ENCODE measurements at places on chromosomes 13 and 19.

DNA sequence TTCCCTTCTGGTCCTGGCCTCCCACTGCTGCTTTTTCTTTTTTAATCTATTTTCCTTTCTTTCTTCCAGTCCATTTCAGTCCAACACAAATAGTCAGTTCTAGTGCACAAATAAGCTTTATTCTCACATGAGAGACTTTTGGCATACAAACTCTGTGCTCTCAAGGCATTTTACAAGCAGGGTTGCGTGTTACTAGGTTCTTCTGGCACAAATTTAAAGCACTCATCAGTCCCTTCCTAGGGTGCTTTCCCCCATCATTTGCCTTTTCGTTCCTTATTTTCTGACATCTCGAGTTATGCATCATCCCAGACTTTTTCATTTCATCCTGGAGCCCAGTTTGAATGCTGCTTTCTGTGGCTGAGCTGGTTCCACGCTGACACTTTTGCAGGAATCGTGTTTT lies 29.8 kb upstream of the IL17D start:
- DNase-seq: no peak

- no peak for DNase-seq
These were observed 43.7 kb downstream of the TSSK6 start for GRCh38 chr19:19471682-19472081.

DNA sequence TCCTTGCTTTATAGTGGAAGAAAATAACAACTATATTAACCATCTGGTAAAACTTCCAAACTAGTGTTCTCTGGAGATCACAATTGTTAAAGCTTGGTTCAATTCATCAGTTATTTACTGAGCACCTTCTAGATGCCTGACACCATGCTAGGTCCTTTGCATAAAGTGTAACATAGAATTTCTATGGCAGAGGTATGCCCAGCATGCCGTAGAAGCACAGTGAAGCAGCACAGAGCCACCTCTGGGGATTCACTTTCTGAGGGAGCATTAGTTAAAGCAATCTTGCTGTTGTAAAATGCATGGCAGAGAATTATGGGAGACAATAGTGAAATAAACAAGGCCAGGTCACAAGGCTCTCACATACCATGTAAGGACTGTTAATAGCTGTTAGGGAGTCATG lies 75.2 kb downstream of the LRRC63 start:
- no peak for DNase-seq

- DNase-seq: no peak
These were observed 134.3 kb downstream of the TRPC4 start for GRCh38 chr13:37735293-37735692.

DNA sequence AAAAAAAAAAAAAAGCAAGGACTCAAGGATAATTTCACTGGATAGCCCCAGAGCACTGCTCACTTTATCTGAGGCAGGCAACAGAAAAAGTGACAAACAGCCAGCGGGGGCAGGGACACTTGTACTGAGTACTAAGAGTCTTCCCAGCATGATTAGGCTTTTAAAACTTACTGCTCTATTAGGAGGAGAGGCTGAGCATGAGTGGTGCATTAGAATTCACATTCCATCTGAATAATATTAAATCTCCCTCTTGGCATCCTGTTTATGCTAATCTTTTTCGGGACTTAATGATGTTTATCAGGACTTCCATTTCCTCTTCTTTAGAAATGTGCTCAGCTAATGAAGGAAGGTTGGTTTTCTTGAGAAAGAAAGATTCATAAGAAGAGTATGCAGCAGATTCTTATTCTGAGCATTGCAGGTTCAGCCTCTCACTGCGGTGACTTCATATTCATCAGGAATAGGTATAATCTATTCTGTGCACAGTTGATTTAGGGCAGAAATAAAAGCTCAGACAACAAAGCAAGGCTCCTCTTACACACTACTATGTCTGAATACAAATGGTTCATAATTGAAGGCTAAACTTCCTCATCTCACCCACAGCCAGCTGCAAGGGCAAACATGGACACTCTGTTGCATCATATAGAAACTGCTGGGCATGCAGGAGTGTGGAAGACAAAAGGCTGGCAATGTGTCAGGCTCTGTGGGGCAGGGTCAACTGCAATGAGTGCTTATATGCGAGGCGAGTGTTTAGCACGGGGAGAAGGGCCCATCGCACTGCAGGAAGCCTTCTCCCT lies 107.0 kb downstream of the KL start:
- DNase-seq: no peak

GRCh38 chr19:14185158-14185557 lies 20.8 kb downstream of the ADGRL1 start:
- DNase-seq: no peak

GRCh38 chr19:16366433-16367260 lies 42.0 kb downstream of the KLF2 start:
- DNase-seq: no peak

DNA sequence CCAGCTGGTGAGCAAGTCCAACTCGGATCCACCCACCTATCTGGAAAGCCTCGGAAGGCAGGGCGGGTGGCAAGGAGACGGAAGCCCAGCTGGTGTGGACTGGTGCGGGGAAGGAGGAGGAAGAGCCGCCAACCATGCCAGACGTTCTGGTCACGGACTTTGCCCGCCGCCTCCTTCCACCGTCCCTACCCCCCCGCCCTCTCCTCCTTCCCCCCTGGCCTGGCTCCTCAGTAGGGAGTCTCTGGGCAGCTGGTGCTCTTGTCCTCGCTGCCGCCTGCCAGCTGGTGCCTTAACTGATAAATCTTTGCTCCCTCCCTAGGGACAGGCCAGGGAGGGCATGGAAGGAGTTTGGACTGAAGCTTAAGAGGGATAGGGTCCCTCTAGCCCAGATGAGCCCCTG lies 4.8 kb downstream of the SYNGR4 start:
- DNase-seq: no peak

DNA sequence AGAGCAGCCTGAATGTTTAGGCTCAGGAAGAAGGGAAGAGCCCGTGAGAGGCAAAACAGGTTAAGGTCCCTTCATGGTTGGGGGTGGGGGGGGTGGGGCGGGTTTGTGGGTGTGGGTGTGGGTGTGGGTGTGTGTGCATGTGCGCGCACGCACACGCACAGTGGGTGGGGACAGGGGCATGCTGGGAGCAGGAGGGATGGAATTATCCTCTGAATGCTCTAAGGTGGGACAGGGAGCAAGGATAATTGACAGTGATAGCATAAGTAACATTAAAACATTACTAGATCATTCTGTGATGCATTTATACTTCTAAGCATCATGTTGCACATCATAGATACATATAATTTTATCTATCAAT lies 64.7 kb downstream of the CCDC70 start:
- no peak for DNase-seq

- DNase-seq: no peak
These were observed 95.5 kb downstream of the ANKRD10 start for GRCh38 chr13:110819203-110820014.

- no peak for DNase-seq
These were observed 930.8 kb downstream of the SLITRK5 start for GRCh38 chr13:88601949-88602348.

GRCh38 chr19:47725759-47726401 lies 12.7 kb downstream of the EHD2 start:
- DNase-seq: no peak

DNA sequence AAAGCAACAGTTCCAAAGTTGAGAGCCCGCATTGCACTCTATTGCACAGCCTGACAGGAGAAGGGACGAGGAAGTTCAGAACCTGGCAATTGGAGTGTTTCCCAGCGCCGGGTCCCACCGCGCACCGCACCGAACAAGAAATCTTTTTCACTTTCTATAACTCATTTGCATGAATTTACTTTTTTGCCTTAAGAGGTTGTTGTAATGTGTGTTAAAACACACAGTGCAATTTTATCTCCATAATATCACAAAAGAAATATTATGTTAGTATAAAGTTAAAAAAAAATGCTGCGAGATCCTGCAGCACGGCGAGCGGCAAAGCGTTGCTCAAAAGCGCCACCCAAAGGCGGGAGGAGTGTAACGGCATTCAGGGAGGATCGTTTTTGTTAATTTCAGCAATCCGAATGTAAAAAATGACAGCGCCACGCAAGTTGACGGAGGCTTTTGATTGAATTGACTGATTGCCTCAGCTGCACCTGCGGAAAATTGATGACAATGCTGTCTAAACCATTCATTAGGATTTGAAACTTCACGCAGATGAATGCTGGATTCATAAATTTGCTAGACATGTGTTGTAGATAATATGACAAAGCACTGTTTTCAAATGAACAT lies 303.6 kb upstream of the ZNF507 start:
- DNase-seq: no peak

GRCh38 chr13:29722415-29722814 lies 126.9 kb upstream of the SLC7A1 start:
- no peak for DNase-seq

GRCh38 chr19:48398375-48399235 lies 5.1 kb downstream of the GRIN2D start:
- no peak for DNase-seq

GRCh38 chr13:58773280-58773859 lies 1141.8 kb downstream of the PCDH17 start:
- no peak for DNase-seq

DNA sequence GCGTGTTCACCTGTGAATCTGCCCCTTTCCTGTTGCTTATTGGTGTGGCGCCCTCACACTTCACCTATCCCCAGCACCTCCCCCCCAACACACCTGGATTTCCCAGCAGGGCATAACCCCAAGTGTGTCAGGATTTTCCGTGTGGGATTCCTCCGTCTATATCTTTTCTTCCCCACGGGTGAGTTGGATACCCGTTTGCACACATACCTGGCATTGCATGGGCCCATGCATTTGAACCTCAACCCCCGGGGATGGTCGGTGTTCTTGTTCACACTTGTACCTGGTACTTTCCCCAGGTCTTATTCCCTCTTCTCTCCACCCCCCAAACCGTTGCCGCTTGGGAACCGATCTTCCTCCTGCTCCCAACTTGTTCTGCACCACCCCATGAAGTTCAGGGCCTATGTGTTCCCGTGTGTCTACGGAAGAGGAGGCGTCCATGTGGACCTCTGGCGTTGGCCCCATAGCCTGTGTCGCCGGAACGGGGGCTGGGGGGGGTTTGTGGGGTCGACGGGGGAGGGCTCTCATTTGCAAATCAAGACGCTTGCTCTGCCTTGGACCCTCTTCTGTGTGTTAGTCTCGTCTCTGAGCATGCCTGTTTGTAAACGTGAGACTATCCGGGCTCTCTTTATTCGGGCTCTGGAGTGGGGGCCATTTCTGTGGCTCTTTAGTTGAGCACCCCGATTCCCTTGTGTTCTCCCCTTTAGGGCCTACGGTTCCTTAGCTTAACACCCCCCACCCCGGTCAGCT lies 1.7 kb downstream of the PRR12 start:
- no peak for DNase-seq

GRCh38 chr19:39479916-39480315 lies 722 bp upstream of the TIMM50 start:
- DNase-seq: no peak

- no peak for DNase-seq
These were observed 5.1 kb downstream of the RGCC start for GRCh38 chr13:41462427-41462826.

DNA sequence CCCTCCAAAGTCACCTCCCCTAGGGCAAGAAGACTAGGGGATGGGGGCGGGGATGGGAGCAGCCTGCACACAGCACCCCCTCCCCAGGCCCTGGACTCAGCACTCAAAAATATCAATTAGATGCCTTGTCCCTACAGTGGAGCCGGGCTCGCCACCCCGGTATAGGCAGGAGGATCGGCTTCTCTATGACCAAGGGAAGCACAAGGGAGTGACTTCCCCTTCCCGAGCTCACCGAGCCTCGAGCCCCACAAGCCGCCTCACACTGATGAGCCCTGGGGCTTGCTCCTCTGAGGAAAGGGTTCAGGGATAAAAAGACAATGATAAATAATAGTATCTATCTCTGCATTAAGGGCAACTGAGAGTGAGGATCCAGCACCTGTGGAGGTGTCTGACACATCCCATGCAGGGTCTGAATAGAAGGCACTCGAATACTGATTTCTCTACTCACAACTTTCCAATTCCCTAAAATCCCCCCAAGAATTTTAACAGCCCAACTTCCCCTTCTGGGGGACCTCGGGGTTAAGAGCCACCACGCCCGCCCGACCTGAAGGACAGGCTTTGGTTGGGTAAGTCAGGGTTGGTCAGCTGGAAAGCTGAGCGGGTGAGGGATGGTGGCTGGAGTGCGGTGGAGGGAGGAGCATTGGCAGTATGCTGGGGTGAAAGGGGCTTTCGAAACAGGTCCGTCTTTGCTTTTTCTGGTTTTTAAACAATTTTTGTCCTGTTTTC lies 51.3 kb downstream of the STK24 start:
- no peak for DNase-seq

DNA sequence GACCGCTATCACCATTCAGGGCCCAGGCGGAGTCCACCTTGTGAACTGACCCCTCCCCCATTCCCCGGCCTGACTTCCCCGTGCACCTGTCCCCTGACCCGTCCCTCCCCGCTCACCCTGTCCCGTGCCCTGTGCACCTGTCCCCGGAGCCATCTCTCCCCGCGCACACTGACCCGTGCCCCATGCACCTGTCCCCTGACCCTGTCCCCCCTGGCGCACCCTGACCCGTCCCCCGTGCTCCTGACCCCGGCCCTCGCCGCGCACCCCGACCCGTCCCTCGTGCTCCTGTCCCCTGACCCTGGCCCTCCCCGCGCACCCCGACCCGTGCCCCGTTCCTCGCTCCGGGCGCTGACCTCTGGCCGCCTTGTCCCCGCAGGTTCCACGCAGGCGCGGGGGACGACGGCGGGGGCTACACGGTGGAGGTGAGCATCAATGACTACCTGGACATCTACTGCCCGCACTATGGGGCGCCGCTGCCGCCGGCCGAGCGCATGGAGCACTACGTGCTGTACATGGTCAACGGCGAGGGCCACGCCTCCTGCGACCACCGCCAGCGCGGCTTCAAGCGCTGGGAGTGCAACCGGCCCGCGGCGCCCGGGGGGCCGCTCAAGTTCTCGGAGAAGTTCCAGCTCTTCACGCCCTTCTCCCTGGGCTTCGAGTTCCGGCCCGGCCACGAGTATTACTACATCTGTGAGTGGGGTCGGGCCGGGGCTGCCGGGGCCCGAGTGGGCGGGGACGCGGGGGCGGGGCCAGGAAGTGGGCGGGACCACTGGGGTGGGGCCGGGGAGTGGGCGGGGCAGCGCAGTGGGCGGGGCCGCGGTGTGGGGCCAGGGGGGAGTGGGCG lies 9.7 kb downstream of the EFNA2 start:
- DNase-seq: no peak

GRCh38 chr13:82791035-82791434 lies 1091.2 kb downstream of the SLITRK1 start:
- no peak for DNase-seq

- no peak for DNase-seq
These were observed 24.4 kb downstream of the ALOX5AP start for GRCh38 chr13:30759748-30760147.

DNA sequence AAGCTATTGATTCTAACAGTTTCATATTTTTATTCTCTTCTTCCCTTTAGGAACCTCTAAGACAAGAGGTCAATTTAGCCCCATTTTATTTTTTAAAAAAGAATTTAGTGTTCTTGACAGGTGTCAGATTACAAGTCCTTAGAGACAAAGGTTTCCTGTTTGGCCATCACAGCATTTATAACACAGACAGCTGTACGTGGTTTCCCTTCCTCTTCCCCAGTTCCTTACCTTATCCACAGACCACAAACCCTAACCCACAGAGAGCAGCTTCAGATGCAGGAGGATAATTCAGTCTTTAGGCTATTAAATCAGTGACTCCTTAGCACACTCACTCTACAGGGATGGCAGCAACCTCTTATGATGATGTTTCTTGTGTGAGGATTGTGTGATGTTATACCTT lies 1210.1 kb downstream of the DIAPH3 start:
- DNase-seq: no peak

- DNase-seq: no peak
These were observed 72.2 kb upstream of the DACH1 start for GRCh38 chr13:71939186-71939585.

- no peak for DNase-seq
These were observed 23.9 kb downstream of the OPA3 start for GRCh38 chr19:45560686-45561085.
